HS-5 (cell line): ENCODE measurements at places on chromosomes 4 and X.

GRCh38 chr4:94472056-94472826 is 20.5 kb downstream of the PDLIM5 start:
- no peak for DNase-seq

DNA sequence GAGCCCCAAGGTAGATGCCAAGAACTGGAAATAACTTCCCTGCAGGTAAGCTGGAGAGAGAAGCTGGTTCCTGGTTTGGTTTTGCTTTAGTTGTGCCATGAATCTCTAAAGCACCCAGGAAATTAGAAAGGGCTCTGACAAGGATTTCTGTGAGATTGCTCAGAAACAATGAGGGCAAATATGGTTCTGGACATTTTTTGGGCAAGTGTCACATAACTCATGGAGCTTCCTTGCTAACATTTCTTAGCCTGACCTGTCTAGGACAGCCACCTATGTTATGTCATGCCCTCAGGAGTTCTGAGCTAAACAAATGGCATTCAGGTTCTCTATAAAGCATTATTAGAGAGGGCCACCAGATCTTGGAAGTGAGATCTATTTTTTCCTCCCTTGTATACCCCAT is 131.8 kb downstream of the GUCY2F start:
- no peak for DNase-seq

DNA sequence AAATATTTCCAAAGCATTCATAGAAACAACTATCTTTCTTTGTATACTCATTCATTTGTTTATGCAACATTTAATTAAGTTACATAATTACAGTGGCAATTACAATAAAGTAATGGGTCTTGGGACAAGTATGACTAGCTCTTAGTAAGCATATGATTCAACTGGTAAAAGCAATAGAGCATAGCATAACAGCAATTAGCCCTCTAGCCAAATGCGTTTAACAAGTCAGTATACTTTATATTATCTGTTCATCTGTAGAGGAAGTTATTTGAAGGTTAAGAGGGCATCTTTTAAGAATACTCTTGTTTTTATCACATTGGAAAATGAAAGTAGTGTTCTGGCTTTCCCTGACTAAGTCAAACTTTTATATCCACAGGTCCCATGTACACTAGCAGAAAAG is 198.1 kb upstream of the UGT8 start:
- DNase-seq: no peak

GRCh38 chrX:101062176-101062575 is 10.3 kb upstream of the TRMT2B start:
- DNase-seq: no peak

- DNase-seq: no peak
Observed at GRCh38 chr4:80136270-80136669, 61.0 kb upstream of the PRDM8 start.

GRCh38 chr4:14096396-14096965 is 469.0 kb upstream of the BOD1L1 start:
- peak; percentile 49 for DNase-seq

GRCh38 chrX:20067709-20068561 is 48.8 kb downstream of the MAP7D2 start:
- peak; percentile 69 for DNase-seq

DNA sequence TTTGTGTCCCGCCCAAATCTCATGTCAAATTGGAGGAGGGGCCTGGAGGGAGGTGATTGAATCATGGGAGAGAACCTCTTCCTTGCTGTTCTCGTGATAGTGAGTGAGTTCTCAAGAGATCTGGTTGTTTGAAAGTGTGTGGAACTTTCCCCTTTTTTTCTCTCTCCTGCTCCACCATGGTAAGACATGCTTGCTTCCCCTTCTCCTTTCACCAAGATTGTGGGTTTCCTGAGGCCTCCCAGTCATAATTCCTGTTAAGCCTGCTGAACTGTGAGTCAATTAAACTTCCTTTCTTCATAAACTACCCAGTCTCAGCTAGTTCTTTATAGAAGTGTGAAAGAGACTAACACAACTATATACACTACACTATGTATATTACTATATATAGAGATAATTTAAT is 697.8 kb upstream of the HS3ST1 start:
- no peak for DNase-seq

DNA sequence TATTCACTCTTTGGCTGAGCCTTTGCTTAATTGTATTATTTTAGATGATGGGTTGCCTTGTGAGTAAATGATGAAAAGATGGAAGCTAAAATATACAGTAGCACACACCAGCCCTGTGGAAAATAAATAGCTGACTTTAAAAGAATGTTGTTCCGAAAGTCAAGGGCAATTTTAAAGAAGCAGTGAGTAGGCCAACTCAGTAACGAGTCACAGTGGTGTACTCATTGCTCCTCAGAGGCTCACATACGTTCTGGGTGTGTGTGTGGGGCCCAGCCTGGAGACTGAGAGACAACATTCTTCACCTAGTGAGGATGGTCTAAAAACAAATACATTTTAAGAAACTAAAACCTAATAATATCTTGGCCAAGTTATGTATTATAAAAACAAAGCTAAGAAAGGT is 640.3 kb downstream of the TRIML1 start:
- peak; percentile 15 for DNase-seq

GRCh38 chrX:17656035-17656418 is 81.3 kb upstream of the SCML1 start:
- no peak for DNase-seq

DNA sequence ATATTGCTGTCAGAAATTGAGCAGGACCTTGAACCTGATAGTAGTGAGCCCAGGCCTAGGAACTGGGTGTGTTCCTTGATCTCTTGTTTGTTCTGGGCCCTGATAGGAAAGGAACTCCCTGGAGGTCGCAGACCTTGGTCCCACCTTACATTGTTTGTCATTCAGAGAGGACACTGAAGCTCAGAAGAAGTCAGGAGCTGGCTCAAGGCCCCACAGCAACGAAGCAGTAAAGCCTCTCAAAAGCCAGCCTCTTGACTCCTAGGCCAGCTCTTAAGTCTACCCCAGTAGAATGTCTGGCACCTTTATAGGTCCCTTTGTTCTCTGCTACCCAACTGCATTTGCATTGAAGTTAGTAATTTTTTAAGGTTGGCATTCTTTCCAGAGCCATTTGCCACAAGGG is 46.8 kb downstream of the MAMLD1 start:
- no peak for DNase-seq

DNA sequence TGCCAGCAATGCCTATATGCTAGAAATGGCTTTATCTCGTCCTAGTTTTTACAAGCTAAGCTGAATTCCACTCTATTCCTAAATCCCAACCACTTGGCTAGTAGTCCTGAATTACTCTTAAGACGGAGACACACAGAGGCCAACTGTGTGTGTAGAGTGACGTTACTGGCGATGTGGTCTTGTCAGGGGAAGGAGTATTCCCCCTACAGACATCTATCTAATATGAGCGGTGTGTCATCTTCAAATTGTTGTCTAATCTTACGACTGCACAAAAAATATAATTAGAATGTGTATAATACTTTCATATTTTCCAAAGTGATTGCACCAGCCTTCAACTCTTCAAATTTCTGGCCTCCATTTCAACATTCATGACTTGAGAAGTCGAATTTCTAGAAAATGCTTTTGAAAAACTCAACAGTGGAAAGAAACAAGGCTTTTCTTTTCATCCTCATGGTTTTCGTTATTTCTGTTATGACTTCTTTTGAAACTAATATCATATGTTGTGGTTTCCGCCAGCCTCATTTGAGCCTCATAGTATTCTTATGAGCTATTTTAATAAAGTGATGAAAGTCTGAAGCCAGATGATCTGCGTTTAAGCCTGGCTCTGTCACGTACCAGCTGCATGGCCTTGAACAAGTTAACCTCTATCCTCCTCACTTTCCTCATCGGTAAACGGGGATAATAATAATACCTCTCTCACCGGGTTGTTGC is 132.3 kb downstream of the SOWAHB start:
- DNase-seq: no peak

- no peak for DNase-seq
Observed at GRCh38 chr4:186169945-186170802, 21.2 kb upstream of the CYP4V2 start.

DNA sequence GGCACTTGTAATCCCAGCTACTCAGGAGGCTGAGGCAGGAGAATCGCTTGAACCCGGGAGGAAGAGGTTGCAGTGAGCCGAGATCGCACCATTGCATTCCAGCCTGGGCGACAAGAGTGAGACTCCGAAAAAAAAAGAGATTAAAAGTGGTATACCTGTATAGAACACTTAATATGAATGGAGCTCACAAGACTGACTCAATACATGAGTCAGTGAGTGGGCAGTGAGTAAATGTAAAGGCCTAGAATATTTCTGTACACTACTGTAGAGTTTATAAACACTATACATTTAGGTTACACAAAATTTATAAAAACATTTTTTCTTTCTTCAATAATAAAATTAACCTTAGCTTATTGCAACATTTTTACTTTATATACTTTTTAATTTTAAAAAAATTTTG is 93.8 kb downstream of the CENPC start:
- peak; percentile 14 for DNase-seq

DNA sequence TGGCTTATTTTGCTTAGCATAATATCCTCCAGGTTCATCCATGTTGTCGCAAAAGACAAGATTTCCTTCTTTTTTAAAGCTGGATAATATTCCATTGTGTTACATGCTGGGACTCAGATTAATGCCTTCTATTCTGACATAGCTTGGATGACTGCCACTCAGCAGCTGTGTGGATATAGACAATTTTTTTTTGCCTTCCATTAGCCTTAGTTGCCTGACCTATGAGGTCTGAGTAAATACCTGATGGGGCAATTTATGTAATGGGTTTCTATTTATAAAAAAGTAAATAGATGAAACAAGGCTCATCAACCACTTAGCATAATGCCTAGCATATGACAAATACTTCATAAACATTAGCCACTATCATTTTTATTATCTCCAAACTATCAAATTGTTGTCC is 515.4 kb downstream of the ZNF674 start:
- DNase-seq: no peak

GRCh38 chrX:78237127-78237526 is 90.3 kb downstream of the CYSLTR1 start:
- no peak for DNase-seq

GRCh38 chr4:169859366-169860216 is 101.8 kb upstream of the HPF1 start:
- DNase-seq: no peak

GRCh38 chr4:98448908-98449307 is 187.7 kb downstream of the RAP1GDS1 start:
- no peak for DNase-seq
